ENCODE measurements at places on chromosomes 2 and 18.

- DNase-seq, result no peak
Measured at GRCh38 chr2:146385031-146385430, 1459.8 kb upstream of the ACVR2A start.

GRCh38 chr2:21067125-21067524 is 23.3 kb upstream of the APOB start:
- DNase-seq, result no peak

DNA sequence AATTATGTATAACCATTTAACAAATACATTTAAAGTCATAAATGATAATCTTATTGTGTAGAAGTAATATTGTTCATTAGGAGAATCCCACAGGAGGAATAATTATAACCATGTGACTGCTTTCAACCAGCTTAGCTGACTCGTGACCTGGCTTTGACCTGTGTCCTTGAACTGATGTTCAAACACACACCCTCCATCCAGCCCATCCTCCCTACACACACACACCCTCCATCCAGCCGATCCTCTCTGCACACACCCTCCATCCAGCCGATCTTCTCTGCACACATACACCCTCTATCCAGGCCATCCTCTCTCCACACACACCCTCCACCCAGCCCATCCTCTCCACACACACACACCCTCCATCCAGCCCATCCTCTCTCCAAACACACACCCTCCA is 83.5 kb downstream of the EIPR1 start:
- no peak for DNase-seq

DNA sequence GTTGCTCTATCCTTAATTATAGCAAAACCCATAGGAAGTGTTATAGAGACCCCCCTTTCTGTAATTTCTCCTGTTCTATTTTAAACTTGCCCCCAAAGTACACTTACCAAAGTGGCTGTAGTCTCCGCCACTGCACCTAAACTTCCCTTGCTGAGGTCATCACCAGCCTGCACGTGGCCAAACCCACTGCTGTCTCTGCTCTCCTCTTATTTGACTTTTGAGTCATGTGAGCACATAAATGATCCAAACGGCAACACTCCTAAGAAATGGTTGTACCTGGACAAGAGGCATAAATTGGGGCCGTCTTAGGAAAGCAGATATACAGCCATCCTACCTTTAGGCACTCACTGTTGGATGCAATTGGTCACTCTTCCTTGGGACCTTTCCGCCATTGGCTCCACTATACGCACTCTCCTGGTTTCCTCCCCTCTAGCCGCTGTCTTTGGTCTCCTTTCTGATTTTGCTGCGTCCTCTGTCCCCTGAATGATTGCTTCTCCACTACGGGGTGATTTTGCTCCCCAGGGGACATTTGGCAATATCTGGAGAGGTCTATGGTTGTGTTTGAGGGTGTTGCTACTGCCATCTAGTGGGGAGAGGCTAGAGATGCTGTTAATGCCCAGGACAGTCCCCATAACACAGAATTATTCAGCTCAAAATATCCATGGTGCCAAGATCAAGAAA is 19.2 kb upstream of the IL36G start:
- DNase-seq, result no peak

GRCh38 chr2:22382479-22383169 is 1002.4 kb upstream of the KLHL29 start:
- no peak for DNase-seq

DNA sequence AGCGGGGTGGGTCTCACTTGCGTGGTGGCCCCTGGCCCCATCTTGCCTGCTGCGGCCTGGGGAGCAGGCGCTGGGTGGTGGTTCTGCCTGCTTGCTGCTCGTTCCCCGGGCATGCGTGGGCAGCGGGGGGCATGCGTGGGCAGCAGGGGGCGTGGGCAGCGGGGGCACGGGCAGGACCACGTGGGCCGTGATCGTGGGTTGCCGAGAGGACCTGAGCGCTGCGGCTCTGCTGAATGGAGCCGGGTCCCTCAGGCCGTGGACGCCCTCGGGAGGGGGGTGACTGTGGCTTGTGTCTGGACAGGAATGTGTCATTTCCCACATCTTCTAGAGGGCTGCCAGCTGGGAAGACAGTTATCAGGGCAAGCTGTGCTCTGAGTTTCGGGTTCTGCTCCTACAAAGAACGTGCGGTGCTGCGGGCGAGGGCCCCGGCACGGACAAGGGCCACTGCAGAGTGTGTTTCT is 8.3 kb upstream of the GAL3ST2 start:
- DNase-seq, result peak; percentile 47

DNA sequence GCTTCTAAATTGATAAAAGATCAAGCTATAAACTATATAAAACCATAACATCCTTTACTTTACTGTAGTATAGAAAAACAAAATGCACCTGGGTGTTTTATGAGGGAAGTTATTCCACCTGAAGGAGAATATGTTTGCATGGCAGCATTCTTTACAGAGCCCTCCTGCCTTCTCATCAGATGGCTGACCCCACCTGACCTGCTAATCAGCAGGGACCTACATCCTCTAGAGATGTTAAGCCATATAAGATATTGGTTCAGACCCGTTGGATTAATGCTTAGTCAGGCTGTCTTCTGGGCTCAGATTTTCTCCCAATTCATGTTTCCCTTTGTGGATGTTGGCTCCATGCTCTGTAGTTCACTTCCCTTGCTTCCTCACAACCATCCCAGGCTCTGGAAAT is 414.8 kb downstream of the DPP10 start:
- DNase-seq, result no peak

- no peak for DNase-seq
Measured at GRCh38 chr2:196535742-196536141, 103.8 kb upstream of the CCDC150 start.

GRCh38 chr2:105538840-105539239 is 140.0 kb upstream of the FHL2 start:
- DNase-seq, result no peak

- DNase-seq, result no peak
Measured at GRCh38 chr2:188327518-188328213, 36.0 kb downstream of the GULP1 start.
